ENCODE measurements at places on chromosomes 16 and 17.

GRCh38 chr16:8567355-8568230 is 22.7 kb downstream of the TMEM114 start:
- no peaks in the 10 kb centered on the region for H3K36me3 ChIP-seq
- H3K4me1 ChIP-seq: peaks cover 2% of the 10 kb centered on the region
- DNase-seq: peak; percentile 85
- H3K27me3 ChIP-seq: peaks cover 6% of the 10 kb centered on the region
- no peak overlapping the region for H3K4me3 ChIP-seq

- no peaks in the 10 kb centered on the region for H3K4me1 ChIP-seq
- no peaks in the 10 kb centered on the region for H3K36me3 ChIP-seq
- H3K27me3 ChIP-seq: no peaks in the 10 kb centered on the region
- H3K4me3 ChIP-seq: no peak overlapping the region
- H3K27ac ChIP-seq: no peak overlapping the region
Observed at GRCh38 chr17:76935331-76935730, 67.1 kb downstream of the MGAT5B start.

DNA sequence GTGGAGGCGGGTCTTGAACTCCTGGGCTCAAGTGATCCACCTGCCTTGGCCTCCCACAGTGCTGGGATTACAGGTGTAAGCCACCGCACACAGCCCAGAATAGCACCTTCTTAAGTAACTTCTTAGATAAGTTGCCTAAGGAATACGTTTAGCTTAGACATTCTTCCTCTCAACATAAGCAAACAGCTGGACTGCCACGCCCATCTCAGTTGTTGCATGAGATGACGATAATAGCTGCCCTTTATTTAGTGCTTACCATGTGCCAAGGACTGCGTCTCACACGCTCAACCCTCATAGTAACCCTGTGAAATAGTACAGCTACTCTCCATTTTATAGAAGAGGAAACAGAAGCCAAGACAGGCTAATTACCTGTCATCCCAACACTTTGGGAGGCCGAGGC is 11.8 kb downstream of the HASPIN start:
- H3K36me3 ChIP-seq: no peaks in the 10 kb centered on the region
- H3K27ac ChIP-seq: no peak overlapping the region
- no peak overlapping the region for H3K4me3 ChIP-seq
- H3K4me1 ChIP-seq: peaks cover 24% of the 10 kb centered on the region

- H3K27ac ChIP-seq: no peak overlapping the region
- H3K36me3 ChIP-seq: no peaks in the 10 kb centered on the region
- H3K27me3 ChIP-seq: peaks cover 2% of the 10 kb centered on the region
- DNase-seq: no peak
- peaks cover 24% of the 10 kb centered on the region for H3K4me1 ChIP-seq
Observed at GRCh38 chr16:68373528-68374245, 62.9 kb downstream of the PRMT7 start.

- H3K36me3 ChIP-seq: no peaks in the 10 kb centered on the region
- DNase-seq: no peak
- H3K27ac ChIP-seq: no peak overlapping the region
- no peaks in the 10 kb centered on the region for H3K27me3 ChIP-seq
- no peaks in the 10 kb centered on the region for H3K4me1 ChIP-seq
- no peak overlapping the region for H3K4me3 ChIP-seq
Observed at GRCh38 chr16:88356727-88357199, 26.0 kb upstream of the ZNF469 start.

Measured in activated CD8-positive, alpha-beta T cell treated with anti-CD3 and anti-CD28 coated beads for 36 hours (primary cell).